ENCODE measurements at places on chromosomes 2 and 18. TPM values are rescaled to one million over a fixed set of nuclear protein-coding genes. Genes with fewer than 3 reads are reported as not detected.

IL37 gene
- 0.22 TPM for total RNA-seq

UGT1A3 gene
- not detected for total RNA-seq

DNA sequence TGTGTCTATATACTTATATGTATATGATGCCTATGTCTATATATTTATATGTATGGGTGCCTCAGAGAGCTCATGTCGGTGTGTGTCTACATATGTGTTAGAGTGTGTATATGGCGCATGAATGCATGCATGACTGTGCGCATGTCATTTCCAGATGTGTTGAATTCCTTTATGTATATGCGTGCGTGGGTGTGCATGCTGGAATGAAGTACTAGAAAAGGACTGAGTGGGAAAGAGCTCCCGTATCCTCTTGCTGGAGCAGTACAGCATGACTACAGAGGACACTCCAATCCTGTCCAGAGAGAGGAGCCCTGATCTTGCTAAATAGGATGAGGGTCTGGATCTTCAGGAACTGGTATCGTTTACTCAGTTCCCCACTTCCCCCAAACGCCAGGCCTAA is 56.8 kb upstream of the LRPPRC start:
- no peak for DNase-seq

DNA sequence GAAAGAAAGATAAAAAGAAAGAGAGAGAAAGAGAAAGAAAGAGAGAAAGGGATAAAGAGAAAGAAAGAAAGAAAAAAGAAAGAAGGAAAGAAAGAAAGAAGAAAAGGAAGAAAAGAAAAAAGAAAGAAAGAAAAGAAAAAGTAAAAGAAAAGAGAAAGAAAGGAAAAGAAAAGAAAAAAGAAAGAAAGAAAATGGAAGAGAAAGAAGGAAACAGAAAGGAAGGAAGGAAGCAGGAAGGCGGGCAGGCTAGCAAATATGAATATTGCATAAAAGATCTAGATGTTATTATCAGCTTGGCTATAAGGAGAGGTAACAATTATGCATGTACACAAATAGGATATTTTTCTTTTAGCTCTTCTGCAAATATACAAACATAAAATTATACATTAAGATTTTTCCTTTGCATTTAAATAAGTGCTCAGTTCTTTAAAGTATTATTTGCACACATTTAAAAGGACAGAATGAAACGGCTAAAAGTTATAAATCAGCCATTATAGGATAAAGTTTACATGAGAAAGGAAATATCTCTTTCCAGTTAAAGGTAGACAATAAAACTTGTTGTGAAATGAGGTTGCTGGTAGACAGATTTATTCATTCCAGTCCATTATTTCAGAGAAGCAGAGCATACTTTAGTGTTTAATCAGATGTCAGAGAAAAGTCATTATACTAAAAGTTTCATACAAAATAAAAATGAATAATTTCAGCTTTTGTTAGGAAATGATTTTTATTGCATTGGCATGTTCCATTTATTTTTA is 511.4 kb downstream of the KCNJ3 start:
- DNase-seq, result no peak

DNA sequence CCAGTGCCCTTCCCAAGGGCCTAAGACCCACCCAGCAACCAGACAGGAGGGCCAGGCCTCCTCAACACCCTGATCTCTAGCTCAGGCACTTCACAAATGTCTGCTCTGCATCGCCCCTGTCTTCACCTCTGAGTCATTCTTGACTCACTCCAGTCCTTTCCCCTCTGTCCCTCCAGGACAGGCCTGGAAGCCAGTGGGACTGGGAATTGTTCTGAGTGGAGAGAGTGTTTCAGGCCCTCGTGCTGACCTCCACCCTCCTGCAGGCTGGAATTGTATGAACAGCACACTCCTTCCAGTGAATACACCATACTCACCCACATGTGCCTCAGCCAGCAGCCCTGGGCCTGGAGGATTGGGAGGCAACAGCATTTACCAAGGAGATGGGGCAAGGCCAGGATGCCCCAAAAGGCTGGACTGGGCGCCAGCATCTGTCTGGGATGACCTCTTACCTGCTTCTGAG is 304.2 kb downstream of the CYP26B1 start:
- no peak for DNase-seq

All from SJCRH30 (cell line).